ENCODE measurements at places on chromosomes 5 and 9.

DNA sequence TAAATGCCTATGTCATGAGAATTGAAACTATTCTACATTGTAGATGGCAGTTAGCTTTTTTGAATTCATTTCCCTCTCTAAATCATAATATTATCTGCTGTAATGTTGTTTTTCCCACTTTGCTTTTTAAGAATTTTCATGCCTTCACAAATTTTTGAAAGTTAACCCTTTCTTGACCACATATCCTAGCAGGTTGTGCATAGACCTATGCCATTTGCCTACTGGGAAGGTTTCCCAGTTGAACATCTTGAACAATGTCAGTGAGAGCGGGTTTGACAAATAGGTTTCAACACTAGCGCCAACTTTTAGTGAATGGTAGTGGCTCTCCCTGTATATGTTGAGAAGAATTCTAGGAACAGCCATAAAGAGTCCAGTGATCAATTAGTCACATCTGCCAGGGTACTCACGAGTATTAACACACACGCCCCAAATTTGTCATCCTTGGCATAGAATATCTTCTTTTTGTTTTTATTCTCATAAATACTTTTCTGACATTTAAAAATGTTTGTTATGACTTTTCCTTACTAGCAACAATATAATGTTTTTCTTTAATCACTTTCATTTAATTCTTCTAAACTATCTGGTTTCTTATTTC is 307.6 kb downstream of the PJA2 start:
- DNase-seq, result no peak

DNA sequence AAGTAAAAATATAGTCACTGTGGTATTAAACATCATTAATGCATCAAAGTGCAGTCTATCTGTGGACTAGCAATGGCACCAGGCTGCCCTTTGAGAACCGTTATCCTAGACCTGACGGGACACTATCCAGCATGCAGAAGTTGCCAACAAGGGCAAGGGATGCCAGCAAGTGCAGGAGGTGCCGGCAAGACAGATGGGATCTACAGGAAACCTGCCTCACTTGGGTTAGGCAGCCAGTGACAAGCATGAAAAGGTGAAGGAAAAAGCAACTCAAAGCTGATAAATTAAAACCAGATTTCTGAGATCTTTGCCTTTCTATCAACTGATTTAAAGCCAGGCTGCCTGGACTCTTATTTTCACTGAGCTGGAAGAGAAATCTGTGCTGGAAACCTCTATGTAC is 315.2 kb upstream of the PDE4D start:
- no peak for DNase-seq

GRCh38 chr5:91269198-91269597 is 113.9 kb downstream of the ARRDC3 start:
- DNase-seq, result no peak

DNA sequence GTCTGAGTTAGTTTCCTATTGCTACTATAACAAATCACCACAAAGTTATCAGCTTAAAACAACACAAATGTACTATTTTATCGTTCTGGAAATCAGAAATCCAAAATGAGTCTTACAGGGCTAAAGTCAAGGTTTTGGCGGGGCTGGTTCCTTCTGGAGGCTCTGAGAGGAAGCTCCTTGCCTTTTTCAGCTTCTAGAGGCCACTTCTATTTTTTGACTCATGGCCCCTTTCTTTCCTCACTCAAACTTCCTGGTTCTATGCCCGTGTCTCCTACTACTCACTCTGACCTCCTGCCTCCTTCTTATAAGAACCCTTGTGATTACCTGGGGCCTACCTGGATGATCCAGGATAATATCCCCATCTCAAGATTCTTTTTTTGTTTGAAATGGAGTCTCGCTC is 48.2 kb downstream of the GABBR2 start:
- DNase-seq, result no peak

- DNase-seq, result no peak
Observed at GRCh38 chr5:144304688-144305087, 134.0 kb downstream of the KCTD16 start.
